ENCODE measurements at places on chromosomes 13 and 19.

- no peak for DNase-seq
Observed at GRCh38 chr13:79829880-79830279, 348.9 kb downstream of the NDFIP2 start.

- DNase-seq = no peak
Observed at GRCh38 chr13:24146961-24147569, 13.5 kb upstream of the SPATA13 start.

DNA sequence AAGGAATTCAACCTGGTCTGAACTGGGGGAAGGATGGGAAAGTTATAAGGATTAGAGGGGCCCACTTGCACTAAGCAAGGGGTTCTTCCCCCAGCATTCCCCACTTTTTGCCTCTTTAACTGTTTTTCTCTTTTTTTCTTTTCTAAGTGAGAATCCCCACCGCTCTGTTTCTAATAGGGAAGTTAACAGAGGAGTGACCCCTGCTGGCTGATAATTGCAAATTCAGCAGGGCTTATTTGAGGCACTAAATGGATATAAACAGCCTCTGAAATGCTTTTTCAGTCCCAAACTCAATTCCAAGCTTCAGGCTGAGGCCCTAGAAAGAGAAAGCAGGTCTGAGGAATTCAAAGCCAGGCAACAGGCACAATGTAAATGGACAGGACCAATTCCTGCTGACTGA, 38.2 kb upstream of the CEACAM21 start:
- no peak for DNase-seq

- DNase-seq = no peak
Observed at GRCh38 chr13:104595511-104595910, 1529.3 kb upstream of the SLC10A2 start.

- no peak for DNase-seq
Observed at GRCh38 chr19:54535601-54536000, 33.0 kb downstream of the LAIR2 start.

- no peak for DNase-seq
Observed at GRCh38 chr13:67439365-67439764, 209.2 kb upstream of the PCDH9 start.

DNA sequence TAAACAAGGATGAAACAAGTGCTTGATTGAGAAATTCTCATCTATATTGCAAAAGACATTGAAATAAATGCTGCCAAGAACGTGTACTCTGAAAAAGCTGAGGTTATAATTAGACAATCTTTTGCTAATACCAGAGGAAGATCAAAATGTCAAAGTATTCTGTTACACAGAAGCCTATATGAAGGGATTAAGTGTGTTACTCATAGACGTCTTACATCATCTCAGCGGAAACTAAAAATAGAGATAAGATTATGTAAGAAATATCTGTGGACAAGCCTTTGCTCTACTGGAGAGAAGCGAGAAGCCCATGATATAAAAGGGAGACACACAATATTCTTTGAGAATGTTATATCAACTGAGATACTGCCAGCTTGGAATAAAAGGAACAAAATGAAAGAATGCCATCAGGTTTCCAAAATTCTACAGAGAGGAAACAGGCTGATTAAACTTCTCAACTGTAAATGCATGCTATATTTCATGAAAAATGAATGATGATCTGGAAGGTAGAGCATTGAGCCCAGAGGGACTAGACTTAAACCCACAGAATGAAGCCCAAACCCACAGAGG, 699.0 kb downstream of the GPC5 start:
- DNase-seq = no peak

DNA sequence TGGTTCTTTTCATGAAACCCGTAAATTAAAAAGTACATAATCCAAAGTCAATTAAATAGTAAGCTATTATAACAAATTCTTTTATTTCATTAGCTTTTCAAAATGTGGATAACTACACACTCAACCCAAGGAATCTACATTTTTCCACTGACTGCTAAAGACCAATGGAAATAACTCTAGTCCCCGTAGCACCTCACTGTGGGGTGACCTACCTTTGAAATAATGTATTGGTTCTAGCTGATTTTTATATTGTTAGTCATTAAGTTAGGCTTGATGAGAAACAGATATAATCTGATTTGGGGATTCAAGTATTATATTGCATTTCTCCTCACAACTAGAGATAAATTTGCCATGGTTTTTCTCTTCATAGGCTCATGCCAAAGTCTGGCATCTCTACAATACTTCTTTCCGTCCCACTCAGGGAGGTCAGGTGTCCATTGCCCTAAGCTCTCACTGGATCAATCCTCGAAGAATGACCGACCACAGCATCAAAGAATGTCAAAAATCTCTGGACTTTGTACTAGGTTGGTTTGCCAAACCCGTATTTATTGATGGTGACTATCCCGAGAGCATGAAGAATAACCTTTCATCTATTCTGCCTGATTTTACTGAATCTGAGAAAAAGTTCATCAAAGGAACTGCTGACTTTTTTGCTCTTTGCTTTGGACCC, 37.3 kb downstream of the KL start:
- no peak for DNase-seq

DNA sequence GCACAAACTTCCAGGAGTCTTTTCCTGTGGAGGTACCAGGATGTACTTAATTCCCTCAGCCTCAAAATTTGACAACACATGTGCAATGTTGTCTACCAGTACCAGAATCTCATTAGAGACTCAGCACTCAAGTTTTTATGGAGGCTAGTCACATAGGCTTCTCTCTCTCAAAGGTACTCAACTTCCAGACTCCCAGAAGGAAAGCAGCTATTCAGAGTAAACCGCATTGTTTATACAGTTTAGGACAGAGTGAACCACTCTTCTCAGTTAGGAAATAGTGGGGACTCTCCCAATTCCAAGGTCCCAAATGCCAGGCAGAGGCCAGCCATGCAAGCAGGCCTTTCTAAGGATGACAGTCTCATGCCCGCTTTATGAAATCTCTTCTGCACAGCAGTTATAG, 8.5 kb upstream of the C1QTNF9B start:
- no peak for DNase-seq

GRCh38 chr19:34225659-34226015, 28.7 kb upstream of the GARRE1 start:
- DNase-seq = no peak
